GM19239 (cell line): ENCODE measurements at places on chromosomes 6 and 20.

- DNase-seq, result no peak
Measured at GRCh38 chr6:114897536-114897935, 554.7 kb upstream of the HS3ST5 start.

GRCh38 chr6:29850011-29850553 lies 22.5 kb downstream of the HLA-G start:
- no peak for DNase-seq

DNA sequence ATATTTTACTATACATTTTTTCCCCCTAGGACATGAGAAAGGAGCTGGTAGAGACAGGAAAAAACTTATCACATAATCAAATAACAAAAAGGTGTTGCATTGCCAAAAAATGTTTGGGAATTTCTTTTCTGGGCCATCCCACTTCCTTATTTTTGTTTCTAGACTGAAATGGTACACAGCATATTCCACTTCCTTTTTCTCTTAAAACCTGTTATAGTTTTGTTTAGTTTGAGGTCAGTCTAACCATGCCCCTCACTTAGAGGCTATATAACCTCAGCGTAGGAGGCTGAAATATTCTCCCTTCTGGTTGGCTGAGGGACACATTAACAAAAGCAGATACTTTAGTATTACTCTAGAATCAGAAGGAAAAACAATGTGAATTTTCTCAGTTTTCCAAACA lies 323.9 kb downstream of the GJA1 start:
- DNase-seq, result no peak

DNA sequence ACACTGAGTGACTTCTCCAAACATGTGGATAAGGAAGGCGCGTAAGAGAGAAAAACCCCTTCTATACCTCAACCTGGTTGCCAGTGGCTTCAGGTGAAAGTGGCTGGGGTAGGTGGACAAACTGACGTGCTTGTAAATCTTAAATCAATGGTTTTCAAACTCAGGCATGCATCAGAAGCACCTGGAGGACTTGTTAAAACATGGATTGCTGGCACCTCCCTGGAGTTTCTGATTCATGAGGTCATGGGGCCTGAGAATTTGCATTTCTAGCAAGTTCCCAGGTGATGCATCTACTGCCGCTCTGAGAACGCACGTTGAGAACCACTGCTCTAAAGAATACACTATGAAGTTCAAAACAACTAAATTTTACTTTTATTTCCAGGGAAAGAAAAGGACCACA lies 31.9 kb upstream of the TAB2 start:
- no peak for DNase-seq

DNA sequence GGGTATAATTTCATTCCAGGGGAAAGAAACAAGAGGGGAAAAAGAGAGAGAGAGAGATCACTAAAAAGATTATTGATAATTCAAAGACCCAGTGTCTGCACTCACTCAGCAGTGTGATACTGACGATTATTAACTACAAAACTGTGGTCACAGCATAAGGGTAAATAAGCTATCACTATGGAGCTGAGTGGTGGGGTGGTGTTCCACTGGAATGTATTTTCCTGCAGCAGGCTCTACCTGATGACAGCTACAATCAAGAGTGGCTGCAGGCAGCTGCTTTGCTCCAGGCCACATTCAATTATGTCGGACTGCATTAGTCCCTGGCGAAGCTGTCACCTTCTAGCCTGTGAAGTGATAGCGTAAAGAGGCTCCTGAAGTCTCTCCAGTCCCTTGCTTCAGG lies 122.2 kb upstream of the TFAP2D start:
- DNase-seq, result no peak

- no peak for DNase-seq
Measured at GRCh38 chr6:11798096-11798495, 19.5 kb upstream of the ADTRP start.

DNA sequence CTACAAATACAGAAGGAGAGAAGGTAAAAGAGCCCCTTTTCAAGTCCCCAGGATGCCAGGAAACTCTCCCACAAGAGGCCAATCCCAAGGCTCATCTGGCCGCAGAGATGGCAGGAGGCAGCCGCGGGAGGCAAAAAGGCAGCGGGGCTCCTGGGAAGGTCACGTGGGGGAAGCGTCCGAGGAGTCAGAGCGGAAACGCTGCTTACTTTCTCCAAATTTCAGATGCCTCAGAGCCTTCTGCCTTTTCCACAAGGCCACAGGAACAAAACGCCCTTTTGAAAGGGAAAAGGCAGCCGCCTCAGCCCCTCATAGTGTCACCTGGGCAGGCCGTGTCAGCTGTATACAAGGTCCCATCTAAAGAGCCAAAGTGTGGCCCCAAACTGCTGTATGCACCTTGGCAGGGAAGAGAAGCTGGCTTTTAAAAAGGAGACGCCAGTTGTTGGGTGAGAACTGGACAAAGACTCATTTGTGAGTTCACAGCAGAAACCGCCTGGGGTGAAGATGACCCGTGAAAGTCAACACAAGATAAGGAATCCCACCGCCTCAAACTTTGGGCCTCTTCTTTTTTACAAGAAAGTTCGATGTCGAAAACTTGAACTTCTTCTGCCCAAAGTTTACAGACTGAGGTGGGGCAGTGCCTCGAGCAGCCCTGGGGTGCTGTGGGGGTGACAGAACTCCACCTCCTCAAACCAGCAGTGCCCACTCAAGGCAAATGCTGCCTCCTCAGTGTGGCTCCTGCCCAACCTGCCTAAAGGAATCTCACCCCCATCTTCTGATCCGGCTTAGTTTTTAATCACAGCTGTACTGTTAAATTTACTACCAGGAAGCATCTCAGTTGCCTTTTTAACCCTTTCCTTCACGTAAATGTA lies 45.4 kb downstream of the EZR start:
- no peak for DNase-seq

DNA sequence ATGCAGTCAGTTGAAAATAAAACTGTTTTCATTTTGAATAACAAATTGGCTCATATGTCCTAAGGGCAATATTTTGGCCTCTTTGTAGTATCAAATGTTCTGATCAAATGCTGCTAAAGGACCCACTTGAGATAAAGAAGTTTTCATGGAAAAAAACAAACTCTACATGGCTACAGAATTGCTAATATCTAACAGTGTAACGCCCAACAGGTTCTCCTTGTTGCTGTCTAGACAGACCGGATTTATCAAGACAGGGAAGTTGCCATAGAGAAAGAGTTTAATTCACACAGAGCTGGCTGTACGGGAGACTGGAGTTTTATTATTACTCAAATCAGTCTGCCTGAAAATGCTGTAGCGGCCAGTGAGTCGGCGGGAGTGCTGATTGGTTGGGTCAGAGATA lies 19.4 kb upstream of the MAN1A1 start:
- DNase-seq, result no peak
